ENCODE measurements at places on chromosomes 16 and 17.

GRCh38 chr16:72099377-72099818, 5.8 kb downstream of the DHX38 start:
- DNase-seq = peak; percentile 35

- DNase-seq = peak; percentile 90
Measured at GRCh38 chr17:20961586-20961985, 81.2 kb downstream of the USP22 start.

DNA sequence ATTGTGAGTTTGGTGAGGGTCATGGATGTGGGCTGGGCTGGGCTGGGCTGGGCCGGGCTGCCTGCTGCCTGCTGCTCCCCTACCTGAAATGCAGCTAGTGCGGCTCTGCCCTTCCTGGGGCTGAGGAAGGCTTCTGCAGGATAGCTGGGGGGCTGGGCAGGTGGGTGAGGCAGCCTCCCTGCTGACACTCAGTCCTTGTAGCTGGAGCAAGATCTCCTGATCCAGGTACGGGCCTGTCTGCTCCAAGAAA, 4.7 kb downstream of the RPL13 start:
- no peak for DNase-seq

GRCh38 chr17:57987581-57988300, at the start of gene VEZF1:
TSS of gene VEZF1 (minus strand) at chr17:57988254. CDS start at chr17:57988111, 143 bp downstream.
- peak; percentile 69 for DNase-seq

GRCh38 chr16:87407511-87408112, 15.5 kb downstream of the MAP1LC3B start:
- DNase-seq = no peak

- DNase-seq = no peak
Measured at GRCh38 chr16:27096375-27096774, 29.6 kb downstream of the C16orf82 start.

DNA sequence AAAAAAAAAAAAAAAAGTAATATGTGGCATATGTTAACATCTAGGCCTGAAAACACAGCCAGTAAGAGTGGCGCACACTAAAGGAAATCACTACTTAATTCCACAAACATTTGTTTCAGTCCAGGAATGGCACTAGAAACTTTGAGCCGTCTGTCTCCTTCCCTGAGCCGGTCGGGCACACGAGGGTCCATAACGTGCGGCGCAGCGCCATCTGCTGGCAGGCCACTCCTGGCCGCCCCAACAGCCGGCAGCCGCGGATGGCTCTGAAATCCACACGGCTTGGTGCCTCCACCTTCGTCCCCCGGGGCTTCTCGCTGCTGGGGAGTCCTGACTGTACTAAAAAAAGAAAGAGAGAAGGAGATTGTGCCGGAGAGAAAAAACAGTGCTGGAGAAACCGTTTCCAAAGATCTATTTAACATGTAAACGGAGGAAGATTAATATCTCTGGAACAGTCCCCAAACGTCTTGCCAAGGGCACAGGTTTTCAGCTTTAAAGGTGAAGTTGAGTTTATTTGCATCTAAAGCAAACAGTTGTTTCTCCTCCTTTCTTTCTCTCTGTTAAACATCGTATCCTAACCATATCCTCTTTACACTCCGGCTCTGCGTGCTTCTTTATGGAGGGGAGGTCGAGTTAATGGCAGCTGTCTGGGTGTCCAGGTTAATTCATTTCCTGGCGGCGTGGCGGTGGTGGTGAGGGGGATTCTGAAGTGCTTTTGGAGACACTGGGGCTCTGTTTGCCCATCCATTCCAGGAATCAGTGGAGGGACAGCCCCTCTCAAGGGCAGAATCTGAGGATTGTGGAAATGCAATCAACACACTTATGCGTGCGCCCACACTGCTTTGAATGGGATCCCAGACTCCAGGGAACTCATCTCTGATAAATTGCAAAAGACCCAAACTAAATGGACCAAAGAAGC, 611.3 kb upstream of the SALL1 start:
- DNase-seq = peak; percentile 68

DNA sequence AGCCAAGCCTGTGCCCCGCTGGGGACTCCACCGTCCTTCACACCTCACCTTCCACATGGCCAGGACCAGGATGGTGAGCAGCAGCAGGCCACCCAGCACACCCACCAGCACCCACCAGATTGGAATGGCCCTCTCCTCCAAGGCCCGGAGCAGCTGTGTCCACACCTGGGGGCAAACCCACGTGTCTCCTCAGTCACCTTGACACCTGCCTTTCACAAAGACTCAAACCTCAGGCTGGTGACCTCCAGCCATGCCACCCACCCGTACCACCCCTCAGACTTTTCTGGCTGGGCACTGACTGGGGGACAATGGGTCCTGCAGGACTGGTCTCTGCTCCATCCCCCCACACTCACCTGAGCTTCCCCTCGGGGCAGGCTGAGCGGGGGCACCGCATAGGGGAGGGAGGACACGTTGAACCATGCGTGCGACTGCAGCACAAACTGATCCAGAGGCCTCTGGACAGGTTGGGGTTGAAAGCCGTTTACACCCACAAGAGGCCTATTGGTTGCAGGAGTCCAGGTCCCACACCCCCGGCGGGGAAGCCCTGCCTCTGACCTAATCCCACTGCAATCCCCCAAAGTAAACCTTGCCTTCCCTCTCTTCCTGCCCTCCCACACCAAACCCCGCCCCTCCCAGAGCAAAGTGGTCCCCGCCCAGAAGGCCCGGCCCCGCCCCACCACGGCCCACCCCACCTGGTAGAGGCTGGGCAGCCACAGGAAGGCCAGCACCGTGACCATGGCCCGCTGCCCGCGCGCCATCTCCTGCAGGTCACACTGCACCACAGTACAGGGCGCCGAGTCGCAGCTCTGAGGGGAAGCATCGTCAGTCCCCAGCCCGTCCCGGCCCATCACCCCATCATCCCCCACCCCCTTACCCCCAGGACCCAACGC, 10.9 kb upstream of the FAM171A2 start:
- DNase-seq = no peak

DNA sequence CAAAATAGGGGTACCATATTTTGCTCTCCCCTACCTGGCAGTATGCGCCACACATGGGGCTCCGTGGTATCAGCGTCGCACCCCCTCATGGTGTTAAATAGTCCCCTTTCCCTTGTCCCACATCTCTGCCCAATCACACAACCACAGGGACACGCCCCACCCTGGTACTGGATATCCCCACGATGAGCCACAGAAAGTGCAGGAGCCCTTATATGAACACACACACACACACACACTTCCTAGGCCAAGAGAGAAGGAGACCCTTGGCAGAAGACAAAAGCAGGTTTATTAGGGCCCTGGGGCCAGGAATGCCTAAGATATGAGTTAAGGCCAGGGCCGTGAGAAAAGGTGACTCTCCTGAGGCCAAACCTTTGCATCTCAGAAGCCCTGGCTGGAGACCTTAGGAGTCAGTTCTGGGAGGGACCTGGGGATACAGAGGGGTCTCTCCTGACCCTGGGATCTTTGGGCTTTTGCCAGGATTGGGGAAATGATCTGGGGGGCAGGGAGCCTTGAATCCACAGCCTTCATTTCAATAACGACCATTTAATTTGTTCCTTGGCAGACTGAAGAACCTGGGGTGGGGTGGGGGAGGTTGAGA, 11.6 kb downstream of the COPZ2 start:
- DNase-seq = no peak

- DNase-seq = no peak
Measured at GRCh38 chr17:7853691-7854038, 1.2 kb upstream of the TMEM88 start.

- DNase-seq = no peak
Measured at GRCh38 chr16:11015076-11015475, 70.7 kb downstream of the CLEC16A start.

DNA sequence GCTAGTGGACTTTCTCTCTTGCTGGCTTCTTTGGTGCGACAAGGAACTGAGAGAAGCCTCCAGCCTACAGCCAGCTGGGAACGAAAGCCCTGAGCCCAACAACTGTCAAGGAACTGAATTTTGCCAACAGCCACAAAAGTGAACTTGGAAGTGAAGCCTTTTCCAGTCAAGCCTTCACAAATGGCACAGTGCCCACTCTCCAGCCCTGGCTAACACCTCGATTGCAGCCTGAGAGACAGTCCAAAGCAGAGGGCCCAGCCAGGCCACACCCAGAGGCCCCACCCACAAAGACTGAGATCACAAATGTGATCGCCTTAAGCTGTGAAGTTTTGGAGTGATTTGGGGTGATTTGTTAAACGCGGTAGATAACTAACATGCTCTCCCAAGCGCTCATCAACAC, 244.6 kb upstream of the SDK2 start:
- no peak for DNase-seq

DNA sequence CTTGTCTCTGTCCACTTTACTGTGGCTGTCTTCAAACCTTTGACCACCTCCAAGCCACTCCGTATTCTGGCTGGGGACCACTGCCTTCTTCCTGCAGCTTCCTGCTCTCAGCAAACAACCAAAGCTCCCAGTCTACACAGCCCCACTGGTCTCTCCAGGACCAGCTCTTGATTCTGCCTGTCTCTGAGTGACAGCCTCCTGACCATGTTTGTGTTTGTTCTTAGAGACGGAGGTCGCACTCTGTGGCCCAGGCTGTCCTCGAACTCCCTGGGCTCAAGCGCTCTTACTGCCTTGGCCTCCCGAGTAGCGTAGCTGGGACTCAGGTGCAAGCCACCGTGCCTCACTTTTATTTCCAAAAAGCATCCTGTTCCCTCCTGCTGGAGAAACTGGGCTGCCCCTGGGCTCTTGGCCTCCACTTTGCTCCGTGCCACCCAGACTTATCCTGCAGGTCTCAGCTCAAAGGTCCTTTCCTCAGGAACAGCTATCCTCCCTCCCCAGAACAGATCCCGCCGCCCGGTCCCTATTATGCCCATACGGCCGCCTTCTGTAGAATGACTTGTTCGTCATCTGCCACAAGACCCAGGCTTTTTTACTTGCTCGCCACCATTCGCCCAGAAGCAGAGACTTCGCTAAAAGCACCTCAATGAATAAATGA, 9.1 kb downstream of the MNT start:
- DNase-seq = no peak

DNA sequence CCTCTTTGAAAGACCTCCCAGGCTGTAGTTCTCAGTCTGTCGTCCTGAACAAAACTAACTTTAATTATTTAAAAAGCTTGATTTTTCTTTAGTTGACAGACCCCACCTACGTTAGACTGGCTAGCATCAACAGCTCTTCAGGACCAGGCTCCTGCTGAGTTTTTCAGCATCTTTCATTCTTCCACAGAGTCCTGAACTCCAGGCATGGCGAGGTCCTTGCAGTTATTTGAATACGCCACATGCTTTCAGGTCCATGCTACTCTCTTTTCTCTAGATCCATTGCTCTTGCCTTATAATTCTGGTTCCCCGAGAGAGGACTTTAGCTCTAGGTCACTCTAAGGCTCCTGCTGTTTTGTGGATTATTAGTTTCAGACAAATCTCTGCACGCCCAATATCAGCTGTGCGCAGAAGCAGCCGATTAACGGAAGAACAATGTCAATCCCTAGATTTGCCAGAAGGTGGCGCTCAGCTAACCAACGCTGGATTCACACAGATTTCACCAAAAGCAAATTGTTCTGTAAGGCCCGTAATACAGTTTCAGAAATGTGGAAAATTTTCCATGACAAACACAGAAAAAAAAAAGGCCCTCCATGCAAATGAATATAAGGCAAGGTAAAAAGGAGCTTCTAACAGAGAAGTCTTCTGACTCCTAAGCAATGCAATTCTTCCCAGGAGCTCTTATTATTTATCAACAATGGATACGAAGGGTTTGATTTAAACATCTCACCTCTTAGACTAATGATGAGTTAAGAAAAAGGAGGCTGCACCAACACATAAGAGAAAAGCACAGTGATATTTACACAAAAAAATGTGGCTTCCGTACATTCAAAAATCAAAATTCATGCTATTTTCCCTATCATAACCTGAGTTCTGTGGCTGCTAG, 33.5 kb upstream of the BCO1 start:
- DNase-seq = peak; percentile 43

DNA sequence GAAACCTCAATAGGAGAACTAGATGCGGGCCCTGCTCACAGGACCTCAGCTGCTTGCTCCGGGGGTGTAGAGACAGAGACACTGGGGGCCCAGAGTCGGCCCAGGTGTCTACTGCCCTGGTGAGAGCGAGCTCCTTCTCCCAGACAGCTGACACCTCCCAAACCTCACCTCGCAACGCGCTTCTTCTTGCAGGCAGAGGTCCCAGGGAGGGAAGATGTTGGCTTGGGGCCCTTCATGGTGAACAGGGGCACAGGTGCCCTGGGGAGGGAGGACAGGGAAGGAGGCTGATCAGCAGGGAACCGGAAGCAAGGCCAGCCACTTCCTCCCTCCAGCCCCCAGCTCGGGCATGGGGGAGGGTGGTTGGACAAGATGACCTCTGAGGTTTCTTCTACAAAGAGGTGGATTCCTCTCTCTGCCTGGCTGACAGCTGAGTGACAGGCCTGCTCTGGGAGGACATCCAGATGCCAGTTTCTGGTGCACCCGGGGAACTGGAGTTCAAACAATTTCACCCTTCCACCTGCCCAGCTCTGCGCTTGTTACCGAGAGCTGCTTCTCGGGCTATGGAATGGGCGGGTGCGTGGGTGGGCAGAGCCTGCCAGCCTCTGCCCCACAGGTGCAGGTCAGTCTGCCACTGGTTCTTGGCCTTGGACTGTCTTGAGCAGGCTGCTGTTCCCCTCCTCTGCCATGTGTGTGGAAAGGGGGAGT, 11.7 kb upstream of the GFAP start:
- DNase-seq = no peak

DNA sequence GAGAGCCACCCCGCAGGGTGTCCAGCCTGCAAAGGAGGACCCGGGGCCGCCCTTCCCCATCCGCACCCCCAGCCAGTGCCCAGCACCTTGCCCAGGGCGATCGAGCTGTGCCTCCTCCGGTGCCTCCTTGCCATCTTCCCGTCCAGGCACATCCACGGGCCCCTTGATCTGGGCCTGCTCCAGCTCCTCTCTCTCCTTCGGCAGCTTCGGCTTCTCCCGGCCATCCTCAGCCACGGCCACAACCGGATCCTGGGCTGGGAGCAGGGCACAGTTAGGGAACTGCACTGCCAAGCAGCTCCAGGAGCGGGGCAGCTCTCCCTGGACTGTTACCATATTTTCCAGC, 13.8 kb downstream of the NDUFAF8 start:
- no peak for DNase-seq

GRCh38 chr17:10042589-10043244, 137.6 kb upstream of the RCVRN start:
- no peak for DNase-seq

- no peak for DNase-seq
Measured at GRCh38 chr16:47634727-47635126, 173.6 kb downstream of the PHKB start.

DNA sequence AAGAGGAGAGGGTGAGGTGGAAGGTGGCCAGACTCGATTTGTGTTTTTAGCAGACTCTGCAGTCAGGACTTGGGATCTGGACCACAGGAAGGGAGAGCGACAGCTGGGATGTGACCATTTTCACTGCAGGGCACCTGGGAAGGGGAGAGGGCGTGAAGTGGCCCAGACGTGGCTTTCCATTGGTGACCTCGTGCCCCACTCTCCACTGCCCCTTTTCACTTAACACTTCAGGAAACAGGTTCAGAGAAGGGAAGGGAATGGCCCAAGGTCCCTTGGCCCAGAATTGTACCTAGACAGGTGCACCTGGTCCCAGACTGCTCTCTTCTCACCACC, 22.9 kb upstream of the MPRIP start:
- DNase-seq = no peak
